ENCODE measurements at places on chromosomes 4 and X.
A peak's percentile ranks its signal among the peaks of the same experiment; 100 is the strongest.

DNA sequence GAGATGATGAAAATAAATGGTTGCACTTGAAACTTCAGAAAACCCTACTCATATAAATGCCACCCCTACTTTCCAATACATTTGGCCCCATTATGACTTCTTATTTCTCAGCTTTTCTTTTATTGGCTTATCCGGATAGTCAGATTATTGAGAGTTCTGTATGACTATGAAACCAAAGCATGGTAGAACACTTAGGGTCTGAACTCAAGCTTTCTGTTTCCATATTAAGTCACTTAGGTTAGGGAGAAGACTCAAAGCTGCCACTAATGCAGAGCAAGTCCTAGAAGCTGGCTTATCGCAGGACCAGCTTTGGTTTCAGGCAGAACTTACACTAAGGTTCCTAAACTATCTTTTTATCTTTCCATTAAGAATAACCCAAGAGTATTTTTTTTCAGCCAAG is 229.9 kb upstream of the CPEB2 start:
- no peak for DNase-seq

DNA sequence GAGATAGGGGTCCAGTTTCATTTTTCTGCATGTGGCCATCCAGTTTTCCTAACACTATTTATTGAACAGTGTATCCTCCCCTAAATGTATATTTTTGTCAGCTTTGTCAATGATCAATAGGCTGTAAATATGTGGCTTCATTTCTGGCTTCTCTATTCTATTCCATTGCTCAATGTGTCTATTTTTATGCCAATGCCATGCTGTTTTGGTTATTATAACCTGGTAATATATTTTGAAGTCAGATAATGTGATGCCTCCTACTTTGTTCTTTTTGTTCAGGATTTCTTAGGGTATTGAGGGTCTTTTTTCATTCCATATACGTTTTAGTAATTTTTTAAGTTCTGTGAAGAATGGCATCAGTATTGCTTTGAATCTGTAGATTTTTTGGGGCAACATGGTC is 8.7 kb upstream of the CXCL3 start:
- DNase-seq, result no peak

DNA sequence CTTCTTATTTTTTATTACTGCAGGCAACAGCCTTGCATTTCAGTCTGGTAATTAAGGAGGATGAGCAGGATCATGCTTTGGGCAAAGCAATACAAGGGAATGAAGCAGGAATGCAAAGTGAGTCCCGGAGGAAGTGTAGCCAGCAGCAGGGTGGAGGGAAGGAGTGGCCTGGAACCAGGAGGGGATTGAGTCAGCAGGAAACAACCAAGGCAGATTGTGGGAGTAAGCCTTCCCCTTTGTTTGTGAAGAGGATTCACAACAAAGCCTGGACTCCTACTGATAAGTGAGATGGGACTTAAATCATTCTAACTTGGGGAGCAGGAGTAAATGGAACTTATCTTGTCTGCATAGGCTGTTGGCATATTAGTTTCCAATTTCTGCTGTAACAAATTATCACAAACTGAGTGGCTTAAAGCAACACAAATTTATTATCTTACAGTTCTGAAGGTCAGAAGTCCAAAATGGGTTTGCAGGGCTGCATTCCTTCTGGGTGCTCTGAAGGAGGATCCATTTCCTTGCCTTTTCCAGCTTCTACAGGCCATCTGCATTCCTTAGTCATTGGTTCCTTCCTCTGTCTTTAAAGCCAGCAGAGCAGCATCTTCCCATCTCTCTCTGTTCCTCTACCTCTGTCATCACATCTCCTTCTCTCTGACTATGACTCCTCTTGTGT is 93.2 kb upstream of the AP1S2 start:
- no peak for DNase-seq

- DNase-seq, result no peak
These were observed 46.4 kb downstream of the APOO start for GRCh38 chrX:23861215-23861896.

GRCh38 chr4:1549638-1550035 is 134.5 kb downstream of the FAM53A start:
- no peak for DNase-seq

DNA sequence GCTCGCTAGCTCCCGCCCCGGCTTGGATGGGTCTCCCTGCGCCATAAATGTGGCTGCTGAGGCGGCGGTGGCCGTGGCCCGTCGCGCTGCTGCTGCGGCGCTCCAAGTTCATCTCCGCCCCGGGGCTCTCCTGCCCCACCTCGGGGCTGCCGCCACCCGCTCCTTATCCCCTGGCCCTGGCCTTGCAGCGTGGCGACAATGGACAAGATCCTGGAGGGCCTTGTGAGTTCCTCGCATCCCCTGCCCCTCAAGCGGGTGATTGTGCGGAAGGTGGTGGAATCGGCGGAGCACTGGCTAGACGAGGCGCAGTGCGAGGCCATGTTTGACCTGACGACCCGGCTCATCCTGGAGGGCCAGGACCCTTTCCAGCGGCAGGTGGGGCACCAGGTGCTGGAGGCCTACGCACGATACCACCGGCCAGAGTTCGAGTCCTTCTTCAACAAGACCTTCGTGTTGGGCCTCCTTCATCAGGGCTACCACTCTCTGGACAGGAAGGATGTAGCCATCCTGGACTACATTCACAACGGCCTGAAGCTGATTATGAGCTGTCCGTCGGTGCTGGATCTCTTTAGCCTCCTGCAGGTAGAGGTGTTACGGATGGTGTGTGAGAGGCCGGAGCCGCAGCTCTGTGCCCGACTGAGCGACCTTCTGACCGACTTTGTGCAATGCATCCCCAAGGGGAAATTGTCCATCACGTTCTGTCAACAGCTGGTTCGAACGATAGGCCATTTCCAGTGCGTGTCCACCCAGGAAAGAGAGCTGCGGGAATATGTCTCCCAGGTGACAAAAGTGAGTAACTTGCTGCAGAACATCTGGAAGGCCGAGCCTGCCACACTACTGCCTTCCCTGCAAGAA is 763 bp downstream of the USP38 start:
- peak; percentile 29 for DNase-seq

GRCh38 chr4:106444557-106444956 is 76.0 kb upstream of the GIMD1 start:
- no peak for DNase-seq

DNA sequence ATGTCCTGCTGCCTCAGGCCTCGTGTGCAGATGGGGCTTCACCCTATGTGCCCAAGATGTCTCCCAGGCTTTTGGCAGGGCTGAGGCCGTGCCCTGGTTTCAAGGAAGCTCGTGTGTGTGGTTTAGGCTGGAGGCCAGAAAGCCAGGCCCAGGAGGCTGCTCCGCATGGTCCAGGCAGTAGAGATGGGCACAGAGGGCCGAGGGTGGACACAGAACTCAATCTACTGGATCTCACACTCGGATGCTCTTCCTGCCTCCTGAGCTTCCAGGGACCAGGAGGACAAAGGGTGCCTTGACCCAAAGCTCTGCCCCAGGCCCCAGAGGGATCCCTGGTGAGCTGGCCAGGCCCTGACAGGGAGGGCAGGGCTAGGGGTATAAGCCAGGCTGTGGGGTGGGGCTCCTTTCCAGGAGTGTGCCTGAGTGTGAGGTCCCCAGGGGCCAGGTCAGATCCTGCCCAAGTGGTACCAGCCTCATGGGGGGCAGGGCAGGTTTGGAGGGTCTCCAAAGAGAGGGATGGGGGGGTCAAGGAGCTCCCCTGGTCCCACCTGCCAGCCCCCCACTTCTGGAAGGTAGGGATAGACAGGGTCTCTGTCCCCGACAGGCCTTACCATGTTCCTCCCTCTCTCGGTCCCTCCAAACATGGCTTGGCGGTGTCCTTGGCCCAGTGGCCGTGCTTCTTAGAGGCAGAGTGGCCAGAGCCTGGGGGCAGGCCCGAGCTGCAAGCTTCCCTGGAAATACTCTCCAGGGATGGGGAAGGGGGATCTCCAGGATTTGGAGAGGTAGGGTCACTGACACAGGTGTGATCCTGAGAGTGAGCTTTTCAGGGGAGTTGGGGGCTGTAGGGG is 23.8 kb downstream of the HTRA3 start:
- no peak for DNase-seq

GRCh38 chrX:20140420-20140819 is 1.2 kb downstream of the EIF1AX start:
- no peak for DNase-seq

DNA sequence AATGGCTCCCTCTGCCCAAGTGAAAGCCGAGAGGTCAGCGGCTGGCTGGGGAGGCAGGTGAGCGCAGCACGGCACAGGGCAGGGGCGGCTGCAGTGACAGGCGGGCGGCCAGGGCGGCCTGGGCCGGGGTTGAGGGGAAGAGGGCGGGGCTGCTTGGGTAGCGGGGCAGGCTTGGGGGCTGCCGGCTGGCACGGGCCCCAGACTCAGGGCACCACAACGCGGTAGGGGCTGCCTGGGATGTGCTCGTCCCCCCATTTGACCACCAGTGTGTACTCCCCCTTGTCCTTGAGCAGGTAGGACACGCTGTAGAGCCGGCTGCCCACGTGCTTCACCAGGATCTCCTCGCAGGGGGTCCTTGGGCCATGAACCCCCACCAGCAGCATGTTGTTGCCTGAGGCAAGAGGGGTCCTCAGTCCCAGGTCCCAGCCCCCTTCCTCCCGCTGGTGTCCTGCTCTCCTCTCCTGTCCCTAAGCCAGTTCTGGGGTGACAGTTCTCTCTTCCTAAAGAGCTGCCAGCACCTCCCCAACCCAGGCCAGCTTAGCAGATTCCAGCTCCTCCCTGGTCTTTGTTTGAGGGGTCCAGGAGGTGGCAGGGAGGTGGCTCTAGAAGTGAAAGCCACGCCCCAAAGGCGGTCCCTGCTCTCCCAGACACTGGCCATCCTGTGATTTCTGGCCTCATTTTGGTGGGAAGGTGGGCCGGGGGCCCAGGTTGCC is 25.6 kb downstream of the FLNA start:
- no peak for DNase-seq

DNA sequence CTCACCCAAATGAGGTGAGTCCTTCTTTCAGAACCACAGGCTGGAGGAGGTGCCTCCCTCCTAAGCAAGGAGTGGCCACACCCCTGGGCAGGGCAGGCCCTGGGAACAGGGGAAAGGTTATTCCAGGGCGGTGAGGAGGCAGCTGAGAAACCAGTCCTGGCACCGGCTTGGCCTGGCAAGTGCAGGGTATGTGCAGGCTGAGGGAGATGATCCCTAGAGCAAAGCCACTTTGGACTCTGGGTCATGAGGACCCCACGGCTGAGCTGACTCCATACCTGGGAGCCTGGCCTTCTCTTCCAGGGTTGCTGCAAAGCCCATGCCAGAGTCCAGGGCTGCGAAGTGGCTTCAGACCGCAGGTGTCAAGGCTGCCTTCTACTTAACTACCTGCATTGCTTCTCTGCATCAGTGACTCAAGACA is 49.5 kb upstream of the HELT start:
- no peak for DNase-seq

- no peak for DNase-seq
These were observed 64.2 kb upstream of the PJA1 start for GRCh38 chrX:69229436-69229835.

- no peak for DNase-seq
These were observed 368.5 kb downstream of the GPM6A start for GRCh38 chr4:175443547-175443946.

DNA sequence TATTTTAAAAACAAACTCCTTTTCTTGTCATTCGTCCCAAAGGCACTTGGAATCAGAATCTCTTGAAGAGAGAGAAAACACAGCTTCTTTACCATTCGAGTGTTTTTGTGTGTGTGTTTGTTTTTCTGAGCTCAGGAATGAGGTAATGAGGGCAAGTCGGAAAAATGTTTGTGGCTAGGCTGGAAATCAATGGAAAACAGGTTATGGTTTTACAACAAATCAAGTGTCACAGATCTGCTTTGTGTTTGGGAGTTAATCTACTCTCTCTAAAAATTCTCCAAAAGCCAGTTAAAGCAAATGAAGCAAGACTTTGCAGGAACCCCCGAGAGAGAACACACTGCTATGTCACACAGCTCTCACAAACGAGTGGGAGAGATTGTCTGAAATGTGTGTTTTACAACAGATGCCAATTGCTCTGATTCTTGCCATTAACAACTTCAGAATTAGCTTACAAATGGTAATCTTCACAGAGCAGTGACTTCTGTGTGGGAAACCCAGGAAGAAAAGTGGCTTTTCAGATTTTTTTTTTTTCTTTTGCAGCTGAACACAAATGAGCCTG is 264.1 kb downstream of the CBLL2 start:
- DNase-seq, result no peak

DNA sequence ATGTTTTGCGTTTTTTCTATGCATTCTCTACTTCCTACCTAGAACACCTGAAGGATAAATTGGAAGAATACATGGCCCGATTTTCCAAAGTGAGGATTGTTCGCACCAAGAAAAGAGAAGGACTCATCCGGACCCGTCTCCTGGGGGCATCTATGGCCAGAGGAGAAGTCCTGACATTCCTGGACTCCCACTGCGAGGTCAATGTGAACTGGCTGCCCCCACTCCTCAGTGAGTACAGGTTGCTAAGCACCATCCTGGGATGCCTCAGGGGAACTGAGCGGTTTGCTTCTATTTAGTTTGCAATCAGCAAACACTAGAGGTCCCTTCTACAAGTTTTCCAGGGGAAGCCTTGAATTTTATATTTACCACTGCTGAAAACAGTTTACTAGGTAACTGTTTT is 359.3 kb upstream of the GALNT7 start:
- no peak for DNase-seq

DNA sequence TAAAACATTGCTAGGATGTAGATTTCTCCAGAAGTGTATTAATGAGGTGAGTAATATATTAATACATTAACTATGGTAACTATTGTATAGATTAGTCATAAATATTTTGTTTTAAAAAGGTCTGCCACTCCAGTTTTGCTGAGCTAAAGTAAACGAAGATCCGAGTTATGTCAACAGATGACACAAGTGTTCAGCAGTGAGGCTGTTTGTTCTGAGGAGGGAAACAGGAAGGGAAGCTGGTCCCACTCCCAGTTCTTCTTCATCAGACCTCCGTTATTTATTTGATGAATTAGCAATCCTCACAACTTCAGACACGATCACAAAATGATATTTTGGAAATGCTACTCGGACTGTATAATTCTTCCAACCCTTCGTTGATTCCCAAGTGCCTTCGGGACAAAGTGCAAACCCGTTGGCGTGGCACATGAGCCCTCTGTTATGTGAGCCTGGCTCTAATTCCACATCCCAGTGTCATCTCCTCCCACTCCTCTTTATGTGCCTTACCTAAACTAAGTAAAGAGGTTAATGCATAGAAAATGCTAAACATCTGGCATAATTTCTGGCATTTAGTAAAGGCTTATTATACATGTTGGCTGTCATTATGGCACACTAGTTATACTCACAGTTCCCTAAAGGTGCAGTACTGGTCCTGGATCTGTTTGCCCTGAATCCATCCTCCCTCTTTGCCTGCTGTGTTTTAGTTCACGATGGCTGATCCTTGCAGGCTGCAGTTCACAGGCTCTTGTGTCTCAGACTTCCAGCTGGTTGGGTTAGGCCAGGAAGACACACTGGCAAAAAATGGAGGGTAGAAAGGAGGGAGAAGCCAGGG is 190.6 kb upstream of the LNX1 start:
- no peak for DNase-seq

GRCh38 chr4:155430895-155431795 is 54.4 kb upstream of the MAP9 start:
- no peak for DNase-seq

- no peak for DNase-seq
These were observed 153.7 kb upstream of the BMP3 start for GRCh38 chr4:80876810-80877209.

All from hematopoietic multipotent progenitor cell treated with erythropoietin and hydrocortisone succinate and interleukin-3 and kit ligand, for 8 days (in vitro differentiated cells).